EL (cell line): ENCODE measurements at places on chromosomes 16 and 17.

DNA sequence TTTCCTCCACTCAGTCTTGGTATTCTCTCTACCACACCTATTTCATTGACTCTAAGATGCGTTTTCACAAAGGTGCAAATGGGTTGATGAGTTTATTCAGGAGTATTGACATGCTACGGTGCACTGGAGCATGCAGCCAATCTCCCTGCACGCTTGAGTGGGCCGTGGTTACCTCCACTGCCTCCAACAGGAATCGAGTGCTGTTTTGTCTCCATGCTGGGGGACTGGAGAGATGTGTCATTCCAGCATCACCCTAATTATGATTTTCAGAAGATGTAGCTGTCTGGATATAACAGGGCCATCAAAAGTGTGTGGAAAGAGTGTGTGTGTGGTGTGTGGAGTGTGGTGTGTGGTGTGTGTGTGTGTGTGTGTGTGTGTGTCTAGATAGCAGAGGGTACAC is 351.6 kb upstream of the ZFHX3 start:
- DNase-seq: no peak

DNA sequence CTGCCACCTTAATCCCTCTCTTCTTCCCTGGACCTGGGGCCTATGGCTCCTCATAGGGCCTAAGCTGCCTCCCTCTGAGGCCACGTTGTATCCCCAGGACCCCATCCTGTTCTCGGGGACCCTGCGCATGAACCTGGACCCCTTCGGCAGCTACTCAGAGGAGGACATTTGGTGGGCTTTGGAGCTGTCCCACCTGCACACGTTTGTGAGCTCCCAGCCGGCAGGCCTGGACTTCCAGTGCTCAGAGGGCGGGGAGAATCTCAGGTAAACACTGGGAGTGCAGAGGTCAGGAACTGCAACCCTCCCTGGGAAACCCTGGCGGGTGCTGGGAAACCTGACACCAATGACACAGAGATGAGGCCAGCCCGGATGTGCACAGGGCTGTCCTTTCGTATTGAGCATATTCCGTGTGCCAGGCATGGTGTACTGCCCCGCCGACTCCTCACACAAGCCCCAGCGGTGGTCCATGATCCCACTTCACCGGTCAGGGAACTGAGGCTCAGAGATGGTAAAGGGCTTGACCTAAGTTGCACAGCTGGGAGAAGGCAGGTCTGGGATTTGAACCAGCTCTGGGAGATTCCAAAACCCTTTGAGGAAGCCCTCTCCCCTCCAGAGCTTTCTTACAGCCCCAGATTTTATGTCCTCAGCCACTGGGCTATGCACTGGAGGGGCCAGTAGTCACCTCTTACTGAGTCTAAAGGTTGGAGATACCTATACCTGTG is 22.9 kb downstream of the ANKRD40 start:
- no peak for DNase-seq

DNA sequence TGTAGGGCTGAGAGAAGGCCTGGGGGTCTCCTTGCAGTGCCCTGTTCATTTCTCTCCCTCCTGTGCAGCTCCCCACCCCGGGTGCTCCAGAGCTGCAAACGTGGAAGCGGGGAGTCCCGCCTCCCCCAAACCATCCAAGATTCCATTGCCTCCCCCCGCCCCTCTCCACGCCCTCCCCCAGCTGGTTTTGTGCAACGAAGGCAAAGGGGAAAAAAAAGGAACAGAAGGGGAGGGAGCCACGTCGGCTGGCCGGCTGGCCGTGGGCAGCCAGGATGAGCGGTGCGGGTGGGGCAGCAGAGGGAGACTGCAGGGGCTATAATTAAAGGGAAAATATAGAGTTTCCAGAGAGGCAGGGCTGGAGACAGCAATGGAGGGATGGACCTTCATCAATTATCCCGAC is 1.7 kb upstream of the COL1A1 start:
- DNase-seq: peak; percentile 59

DNA sequence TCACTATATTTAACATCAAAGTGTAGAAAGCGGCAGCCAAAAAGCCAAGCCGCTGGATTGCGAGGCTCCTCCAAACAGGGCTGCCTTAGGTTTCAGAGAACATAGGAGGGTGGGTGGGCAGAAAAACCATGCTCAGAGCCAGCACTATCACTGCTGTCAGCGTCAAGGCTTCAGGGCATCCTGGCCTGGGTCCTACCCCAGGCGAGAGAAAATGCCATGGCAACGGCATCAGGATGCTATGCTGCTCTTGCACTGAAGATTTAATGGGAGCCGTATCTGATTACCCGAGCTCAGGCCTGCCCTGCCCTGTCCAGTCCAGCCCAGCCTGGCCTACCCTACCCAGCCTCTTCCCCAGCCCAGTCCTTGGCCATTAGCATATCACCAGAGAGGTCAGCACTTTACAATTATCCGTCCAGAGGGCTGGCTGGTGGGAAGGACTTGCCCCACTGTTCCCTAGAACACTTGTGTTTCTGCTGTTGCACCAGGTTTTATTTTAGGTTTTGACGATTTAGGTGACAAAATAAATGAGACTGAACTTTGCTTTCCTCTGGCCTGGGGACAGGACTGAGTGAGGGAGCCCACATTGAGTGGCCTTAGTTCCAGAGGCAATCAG is 61.1 kb downstream of the TOM1L2 start:
- no peak for DNase-seq

DNA sequence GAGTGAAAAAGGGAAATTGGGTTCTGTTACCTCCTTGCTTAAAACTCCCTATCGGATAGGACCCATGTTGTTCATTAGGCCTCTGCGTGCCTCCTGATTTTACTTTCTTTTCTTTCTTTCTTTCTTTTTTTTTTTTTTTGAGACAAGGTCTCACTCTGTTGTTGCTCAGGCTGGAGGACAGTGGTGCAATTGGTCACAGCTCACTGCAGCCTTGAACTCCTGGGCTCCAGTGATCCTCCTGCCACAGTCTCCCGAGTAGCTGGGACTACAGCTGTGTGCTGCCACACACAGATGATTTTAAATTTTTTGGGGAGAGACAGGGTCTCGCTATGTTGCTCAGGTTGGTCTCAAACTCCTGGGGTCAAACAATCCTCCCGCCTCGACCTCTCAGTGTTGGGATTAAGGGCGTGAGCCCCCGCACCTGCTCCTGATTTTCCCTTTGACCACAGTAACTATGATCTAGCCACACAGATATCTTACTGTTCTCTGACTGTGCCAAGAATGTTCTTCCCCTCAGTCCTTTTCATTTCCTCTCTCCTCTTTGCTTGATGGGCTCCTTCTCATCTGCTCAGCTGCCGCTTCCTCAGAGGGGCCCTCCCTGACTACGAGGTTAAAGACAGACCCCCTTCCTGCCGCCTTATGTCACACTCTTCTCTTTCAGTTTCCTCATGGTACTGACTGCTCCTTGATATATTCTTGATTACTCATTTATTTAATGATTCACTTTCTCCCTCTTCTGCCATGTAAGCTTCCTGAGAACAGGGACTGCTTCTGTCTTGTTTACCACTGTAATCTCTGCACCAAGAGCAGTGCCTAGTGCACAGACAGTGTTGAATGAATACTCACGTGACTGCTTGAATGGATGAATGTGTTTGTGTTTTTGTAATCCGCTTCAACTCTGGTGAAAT is 44.3 kb downstream of the LCMT1 start:
- DNase-seq: peak; percentile 13

GRCh38 chr16:57541754-57542435 is 548 bp upstream of the ADGRG5 start:
- no peak for DNase-seq
